ENCODE measurements at places on chromosomes 2 and 18.

DNA sequence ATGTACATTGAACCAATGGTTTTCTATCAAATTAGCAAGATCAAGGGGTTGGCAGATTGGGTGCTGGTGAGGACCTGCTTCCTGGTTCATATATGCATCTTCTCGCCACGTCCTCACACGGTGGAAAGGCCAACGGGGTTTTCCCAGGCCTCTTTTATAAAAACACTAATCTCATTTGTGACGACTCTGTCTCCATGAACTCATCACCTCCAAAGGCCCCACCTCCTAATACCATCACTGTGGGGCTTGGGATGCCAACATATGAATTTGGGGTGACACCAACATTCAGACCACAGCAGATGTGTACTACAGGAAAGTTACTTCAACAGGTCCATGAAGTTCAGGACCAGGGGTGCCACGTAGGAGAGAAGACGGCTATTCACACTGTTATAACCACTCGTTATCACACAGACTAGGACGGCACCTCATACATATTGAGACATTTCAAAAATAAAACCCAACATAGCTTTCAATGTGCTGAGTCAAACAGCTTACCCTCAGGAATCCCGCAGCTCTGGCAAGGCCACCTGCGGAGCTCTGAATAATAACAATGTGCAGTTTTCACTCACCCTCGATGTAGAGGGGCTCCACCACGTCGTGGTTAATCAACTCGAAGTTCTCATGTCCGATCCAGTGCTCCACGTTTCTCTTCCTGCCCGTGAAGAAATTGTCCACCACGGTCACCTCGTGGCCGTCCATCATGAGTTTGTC, 49.3 kb downstream of the UXS1 start:
- no peak for DNase-seq

DNA sequence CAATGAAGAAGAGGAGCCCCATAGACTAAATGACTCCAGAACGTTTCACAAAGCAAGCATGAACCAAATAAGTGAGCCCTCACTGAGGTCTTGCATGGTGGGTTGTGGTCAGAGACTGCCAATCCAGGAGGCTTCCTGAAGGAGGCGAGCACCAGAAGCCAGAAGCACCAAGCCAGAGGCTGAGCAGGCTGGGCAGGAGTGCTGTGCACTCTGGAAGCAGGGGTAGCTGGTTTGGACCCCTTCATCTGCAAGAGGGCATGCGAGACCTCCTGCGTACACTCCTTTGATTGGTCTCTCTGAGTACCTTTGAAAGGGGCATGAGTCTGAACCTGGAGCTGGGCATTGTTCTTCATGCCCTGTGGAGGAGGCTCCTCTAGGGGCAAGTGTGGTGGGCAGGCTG, 192.5 kb downstream of the HAUS1 start:
- no peak for DNase-seq

GRCh38 chr18:43571078-43571689, 293.9 kb upstream of the SYT4 start:
- no peak for DNase-seq

GRCh38 chr2:185811580-185811979, 73.0 kb downstream of the FSIP2 start:
- no peak for DNase-seq

DNA sequence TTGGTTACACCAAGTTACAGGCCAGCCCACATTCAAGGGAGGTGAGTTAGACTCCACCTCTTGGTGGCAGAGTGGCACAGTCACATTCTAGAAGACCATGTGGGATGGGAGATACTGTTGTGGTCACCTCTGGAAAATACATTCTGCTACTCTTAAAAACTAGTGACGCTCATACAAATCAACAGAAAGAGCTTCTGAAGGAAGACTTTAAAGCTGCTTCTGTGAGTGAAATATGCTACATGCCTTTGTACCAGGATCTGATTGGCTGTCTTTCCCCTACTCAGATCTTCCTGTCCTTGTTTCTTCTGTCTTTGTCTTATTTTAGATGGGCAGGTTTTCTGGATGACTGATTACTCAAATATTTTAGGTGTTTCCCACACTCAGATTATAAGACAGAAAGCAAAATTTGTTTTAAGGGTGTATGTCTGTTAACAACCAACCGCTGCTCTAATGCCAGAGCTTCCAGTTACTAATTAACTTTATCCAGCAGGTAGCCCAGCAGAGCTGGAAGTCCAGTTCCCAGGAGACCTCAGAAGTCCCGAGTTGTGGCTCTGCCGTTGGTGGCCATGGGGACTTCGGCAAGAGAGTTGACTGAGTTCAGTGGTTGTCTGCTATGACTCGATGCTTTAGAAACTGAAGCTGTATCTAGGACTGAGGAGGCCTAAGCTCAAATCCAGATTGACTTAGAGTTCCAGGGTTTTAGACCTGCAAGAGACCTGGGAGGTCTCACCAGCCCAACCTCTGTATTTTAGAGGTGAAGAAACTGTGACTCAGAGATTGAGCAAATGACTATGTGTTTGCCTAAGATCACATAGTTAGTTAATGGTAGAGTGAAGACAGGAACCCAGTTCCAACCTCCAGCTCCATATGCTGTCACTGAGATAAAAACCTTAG, 7.4 kb downstream of the IL1R2 start:
- no peak for DNase-seq

DNA sequence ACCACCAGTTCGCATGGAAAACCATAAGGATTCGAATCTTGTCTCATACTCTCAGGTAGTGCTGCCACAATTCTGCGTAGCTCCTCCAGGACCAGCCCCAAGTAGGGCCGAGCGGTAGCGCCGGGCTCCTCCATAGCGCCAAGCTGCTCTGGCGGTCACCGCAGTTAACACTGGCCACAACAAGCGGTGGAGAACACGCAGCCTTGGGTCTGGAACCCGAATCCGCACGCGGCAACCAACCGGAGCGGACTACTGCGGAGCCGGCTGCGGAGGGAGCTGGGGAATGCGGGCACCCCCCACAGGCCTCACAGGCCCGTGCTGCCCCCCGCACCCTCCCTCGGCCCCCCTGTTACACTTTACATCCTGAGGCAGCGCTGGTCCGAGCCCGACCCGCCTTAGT, 531.5 kb downstream of the STK39 start:
- no peak for DNase-seq

GRCh38 chr2:39932198-39932597, 153.1 kb upstream of the THUMPD2 start:
- no peak for DNase-seq

DNA sequence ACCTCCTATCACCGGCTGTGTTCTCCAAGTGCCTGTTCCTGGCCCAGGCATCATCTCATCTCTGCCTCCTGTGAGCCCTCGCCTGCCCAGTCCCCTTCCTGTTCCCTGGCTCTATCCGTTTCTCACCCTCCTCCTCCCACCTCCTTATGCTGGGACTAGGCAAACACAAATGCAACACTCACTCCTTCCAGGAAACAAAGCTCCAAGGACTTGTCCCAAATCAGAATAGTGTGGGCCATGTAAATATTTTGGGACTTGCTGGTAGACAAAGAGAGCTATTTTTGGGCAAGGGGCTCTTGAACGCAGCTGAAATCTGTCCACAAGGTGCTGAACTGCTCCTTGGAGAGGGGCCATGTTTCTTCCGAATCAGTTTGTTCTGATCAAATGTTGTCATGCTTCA, 25.3 kb downstream of the MBP start:
- no peak for DNase-seq

GRCh38 chr18:45920367-45920766, 46.8 kb downstream of the EPG5 start:
- DNase-seq: no peak

DNA sequence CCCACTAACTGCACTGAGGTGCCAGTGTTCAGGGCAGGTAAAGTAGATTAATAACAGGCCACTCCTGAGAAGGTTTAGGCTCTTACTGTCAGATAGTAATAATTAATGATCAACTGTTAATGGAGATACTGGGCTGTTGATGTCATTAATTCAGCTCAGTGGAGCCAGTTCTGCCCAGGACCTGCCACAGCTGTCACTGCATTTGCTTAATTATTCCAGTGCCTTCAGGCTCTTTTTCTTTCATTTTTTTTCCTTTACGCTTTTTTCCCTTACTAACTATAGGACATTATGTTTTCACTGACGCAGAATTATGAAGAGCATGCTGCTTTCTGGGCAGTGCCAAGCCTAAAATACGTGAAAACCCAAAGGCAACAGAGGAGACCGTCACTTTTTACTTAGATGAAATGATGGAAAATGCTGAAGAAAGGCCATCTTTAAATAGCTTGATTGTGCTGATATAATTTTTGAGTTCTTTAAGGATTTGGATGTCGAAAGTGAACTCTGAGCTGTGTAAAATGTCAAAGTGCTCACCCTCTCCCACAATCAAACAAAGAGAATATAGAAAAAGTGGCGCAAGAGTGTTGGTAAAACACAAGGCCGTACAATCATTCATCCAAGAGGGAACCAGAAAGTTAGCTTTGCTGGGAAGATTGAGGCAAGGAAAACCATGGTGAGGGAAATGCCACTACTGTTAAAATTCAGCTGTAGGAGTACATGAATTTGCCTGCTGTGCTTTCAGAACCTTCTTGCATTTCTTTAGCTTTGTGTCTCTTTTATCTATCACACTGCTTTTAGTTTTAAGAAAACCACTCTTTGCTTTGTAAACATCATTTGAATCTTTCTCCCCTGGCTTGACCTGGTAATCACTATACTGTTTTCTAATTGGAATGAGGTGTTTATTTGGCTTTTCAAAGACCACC, 192.0 kb upstream of the ZEB2 start:
- no peak for DNase-seq

GRCh38 chr2:240462073-240462706, 26.7 kb downstream of the GPC1 start:
- no peak for DNase-seq

GRCh38 chr2:95298486-95299111, 1.5 kb downstream of the KCNIP3 start:
- no peak for DNase-seq

DNA sequence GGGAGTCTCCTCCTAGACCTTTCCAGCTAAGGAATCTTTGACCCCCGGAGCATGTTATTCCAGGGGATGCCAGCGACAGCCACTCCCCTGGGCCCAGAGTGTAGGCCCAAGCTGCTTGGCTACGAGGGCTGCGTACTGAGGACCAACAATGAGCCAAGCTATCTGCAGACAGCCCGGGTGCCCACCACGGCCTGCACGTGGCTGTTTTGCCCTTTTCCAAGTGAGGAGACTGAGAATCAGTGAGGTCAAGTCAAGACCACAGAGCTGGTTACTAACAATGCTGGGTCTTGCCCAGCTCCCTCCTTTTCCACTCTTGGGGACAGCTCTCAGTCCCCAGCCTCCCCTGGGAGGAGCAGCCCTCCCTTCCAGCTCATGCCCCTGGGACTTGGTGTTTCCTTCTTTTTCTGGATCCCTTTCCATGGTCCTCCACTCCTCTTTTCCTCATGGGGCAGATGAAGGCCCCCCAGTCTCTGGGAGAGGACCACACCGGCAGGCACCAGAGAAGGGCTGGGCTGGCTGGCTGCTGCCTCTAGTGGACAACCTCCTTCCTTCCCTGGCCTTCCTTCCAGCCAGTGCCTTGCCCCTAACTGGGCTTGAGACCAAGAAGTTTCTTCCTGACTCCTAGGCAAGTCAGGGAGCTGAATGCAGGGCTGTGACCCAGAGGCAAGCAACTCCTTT, 550 bp upstream of the MALL start:
- no peak for DNase-seq

DNA sequence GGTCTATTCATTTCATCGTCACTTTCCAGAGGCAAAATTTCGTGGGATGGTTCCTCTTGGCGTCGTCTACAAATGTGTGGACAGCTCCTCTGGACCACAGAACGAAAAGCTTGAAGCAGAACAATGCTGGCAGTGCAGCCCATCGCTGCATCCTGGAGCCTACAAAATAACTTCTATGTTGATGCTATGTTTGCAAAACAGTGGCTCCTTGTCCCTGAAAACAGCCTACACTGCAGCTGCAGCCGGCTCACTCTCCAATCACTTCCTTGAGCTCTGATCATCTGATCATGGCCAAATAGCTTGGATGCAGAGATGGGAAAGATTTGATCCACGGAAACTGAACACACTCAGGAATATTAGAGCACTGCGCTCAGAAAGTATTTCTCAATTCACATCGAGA, 60.0 kb downstream of the DOCK10 start:
- DNase-seq: no peak

GRCh38 chr2:157182834-157183396, 74.6 kb upstream of the GALNT5 start:
- no peak for DNase-seq

DNA sequence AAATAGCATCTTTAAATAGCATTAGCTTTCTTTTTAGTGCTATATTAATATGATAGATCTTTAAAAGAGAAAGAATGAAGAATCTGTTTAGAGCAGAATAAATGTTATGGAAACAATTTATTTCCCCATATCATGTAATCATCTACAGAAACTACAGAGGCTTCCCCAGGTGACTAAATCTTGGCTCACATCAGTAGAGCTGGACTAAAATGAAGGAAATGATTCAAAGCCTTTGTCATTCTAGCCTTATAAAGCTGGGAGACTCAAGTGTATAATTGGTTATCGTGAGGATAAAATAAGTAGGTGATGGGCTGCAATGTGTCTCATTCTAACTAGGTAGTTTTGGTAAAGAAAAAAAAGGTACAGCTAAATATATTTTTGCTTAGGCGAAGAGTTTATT, 83.2 kb upstream of the UNC80 start:
- no peak for DNase-seq

DNA sequence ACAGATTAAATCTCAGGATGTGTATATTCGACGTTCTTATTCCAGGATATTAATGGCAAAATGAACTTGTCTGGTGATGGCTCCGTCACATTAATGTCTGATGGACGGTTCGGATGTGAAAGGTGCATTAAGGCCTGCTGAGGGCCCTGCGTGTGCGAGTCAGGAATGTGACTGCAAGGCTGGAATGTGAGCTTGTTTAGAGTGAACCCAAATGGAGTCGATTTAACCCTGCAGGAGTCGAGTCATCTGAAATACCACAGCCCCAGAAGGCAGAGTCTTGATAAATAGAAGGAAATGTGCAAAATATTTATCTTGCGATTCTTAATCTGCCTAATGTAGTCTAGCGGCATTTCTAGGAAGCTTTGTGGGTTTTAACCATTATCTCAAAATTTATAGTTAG, 44.3 kb downstream of the RDH14 start:
- DNase-seq: no peak

GRCh38 chr2:146561996-146562395, 1282.8 kb upstream of the ACVR2A start:
- no peak for DNase-seq

DNA sequence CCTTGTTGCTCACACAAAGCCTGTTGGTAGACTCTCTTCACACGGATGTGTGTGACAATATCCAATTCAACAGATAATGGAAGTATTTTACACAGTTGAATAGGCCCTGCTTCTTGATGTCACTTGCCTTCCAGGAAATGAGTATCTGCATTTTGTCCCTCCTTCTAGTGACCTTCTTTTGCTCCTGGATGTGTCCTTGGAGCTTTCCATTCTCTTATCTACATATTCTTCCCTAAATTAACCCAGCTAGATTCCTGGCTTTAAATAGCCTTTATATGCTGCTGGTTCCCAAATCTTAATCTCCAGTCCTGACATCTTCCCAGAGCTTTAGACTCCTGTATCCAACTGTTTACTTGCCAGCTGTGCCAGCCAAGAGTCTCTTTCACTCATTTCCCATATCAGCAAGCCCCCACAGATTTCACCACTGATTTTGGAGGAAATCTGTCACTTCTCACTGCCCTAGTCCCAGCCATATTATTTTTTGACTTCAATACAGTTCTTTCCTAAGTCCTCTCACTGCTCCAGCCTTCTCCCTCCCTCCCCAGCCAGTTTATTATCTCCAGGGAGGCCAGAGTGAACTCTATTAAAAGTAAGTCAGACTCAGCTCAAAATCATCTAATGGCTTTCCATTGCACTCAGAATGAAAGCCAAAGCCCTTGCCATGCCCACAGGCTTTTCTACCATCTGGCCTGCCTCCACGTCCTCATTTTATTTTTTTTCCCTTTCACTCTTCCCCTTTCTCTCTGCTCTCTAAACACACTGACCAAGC, 170.0 kb downstream of the PDE11A start:
- no peak for DNase-seq
